NCI-H1092 (cell line): ENCODE measurements at places on chromosomes 2 and 18.

GRCh38 chr2:101012054-101012705 lies 10.1 kb downstream of the RPL31 start:
- no peak for DNase-seq

DNA sequence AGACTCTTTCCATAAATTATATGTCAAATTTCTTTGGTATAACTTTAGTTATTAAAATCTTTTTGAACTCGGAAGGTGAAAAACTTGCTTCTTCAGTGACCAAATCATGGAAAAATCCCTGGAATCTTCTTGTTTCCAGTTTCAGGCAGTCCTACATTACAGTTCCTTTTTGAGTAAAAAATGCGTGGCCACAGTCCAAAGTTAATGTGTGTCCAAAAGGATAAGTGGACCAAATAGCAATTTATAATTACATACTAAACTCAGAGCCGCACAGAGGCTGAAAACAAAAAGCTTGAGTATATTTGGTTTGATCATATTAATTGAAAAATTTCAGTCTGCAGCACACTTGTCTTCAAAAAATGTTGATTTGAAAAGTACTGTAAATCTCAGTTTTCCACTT lies 28.4 kb upstream of the DYNC2LI1 start:
- DNase-seq = no peak

DNA sequence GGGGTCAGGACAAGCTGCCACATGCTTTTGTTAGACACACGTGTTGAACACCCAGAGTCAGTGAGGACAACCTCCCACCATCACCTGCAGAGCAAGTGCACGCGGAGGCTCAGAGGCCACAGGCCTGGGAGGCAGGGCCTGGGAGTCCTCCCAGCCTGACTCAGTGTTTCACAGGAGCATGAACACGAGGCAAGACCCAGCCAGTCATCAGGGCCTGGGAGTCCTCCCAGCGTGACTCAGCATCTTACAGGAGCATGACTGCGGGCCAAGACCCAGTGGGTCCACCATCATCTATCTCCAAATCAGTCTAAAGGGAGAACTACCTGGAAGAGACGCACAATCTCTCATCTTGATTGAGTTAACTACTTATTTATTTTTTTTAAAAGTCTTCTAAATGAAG lies 112.6 kb upstream of the PXDN start:
- no peak for DNase-seq

GRCh38 chr2:149731079-149731478 lies 143.5 kb upstream of the MMADHC start:
- no peak for DNase-seq

DNA sequence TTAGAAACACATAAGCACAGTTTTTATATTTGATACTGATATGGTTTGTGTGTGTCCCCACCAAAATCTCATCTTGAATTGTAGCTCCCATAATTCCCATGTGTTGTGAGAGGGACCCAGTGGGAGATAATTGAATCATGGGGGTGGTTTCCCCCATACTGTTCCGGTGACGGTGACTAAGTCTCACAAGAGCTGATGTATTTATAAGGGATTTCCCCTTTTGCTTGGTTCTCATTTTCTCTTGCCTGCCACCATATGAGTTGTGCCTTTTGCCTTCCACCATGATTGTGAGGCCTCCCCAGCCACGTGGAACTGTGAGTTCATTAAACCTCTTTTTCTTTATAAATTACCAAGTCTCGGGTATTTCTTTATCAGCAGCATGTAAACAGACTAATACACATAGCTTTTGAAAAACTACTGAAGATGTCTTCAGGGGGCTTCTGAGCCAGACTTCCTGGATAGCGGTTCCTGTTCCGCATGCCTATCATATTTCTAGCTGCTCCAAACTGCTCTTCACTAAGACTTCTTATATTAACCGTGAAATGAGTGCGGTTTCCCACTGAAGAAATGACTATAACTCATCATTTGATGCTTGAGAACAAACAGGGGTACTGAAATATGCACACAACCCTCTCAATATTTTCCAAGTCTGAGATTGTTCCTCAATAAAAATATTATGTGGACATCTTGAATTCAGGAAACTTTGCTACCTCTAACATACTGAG lies 75.8 kb downstream of the SPHKAP start:
- no peak for DNase-seq

- peak; percentile 31 for DNase-seq
These were observed 1.2 kb downstream of the RTKN start for GRCh38 chr2:74440378-74441169.

- no peak for DNase-seq
These were observed 136.8 kb upstream of the ID2 start for GRCh38 chr2:8544786-8545694.

GRCh38 chr2:72367530-72368225 lies 220.0 kb upstream of the CYP26B1 start:
- DNase-seq = no peak

- no peak for DNase-seq
These were observed 76.6 kb downstream of the RAPGEF4 start for GRCh38 chr2:172812158-172812744.

- no peak for DNase-seq
These were observed 9.3 kb downstream of the ITSN2 start for GRCh38 chr2:24350826-24351626.

DNA sequence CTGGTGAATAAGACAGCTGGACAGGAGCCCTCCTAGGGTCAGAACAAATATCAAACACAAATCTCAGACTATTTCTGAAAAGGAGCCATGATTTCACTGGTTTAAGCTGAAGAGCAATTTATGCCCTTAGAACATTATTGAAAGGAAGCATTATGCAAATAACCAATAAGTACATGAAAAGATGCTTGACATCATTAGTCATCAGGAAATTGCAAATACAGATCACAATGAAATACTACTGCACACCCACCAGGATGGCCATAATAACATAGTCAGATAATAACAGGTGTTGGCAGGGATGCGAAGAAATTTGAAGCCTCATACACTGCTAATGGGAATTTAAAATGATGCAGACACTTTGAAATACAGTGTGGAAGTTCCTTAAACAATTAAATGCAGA lies 176.4 kb upstream of the RAB6C start:
- DNase-seq = no peak

DNA sequence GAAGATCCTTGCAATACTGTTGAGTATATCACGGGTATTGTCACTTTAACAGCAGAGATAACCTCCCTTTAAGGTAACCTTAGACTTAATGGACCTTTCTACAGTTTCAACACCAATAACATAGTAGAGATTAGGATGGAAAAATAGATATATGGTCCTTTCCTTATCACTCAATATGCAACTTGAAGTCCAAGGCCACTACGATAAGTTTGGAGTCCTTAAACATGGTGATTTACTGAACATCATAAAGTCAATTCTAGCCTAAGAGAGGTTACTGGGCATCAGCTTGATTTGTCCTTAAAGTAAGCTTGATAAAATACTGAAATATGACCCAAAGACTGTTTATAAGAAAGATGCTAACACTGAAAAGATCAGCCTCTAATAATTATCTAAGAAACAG lies 203.2 kb downstream of the STK39 start:
- no peak for DNase-seq

DNA sequence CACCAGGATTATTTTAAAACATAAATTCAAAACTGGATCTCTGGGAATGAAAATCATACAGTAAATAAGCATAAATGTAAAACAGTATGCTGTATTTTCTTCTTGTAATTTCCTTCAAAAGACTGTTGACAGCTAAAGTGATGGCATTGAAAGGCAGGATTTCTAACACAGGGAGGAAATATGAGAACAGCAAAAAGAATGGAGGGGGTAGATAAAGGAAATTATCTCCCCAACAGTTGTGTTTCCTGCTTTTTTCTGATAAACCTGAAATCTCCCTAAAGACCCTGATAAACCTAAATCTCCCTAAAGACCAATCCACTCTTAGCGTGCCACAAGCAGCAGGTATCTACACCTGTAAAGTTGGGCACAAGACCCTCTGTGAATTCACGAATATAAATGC lies 50.8 kb downstream of the PIAS2 start:
- no peak for DNase-seq
